ENCODE measurements at places on chromosomes 11 and 22.

GRCh38 chr11:73530109-73530508 is 67.8 kb downstream of the FAM168A start:
- DNase-seq: no peak

- no peak for DNase-seq
Measured at GRCh38 chr11:27394781-27395228, 31.8 kb upstream of the CCDC34 start.

- no peak for DNase-seq
Measured at GRCh38 chr11:64924910-64925284, 408 bp downstream of the PPP2R5B start.

GRCh38 chr11:46681814-46682213 is 18.6 kb downstream of the ARHGAP1 start:
- no peak for DNase-seq

- DNase-seq: no peak
Measured at GRCh38 chr11:108368134-108368533, 99.2 kb downstream of the C11orf65 start.

DNA sequence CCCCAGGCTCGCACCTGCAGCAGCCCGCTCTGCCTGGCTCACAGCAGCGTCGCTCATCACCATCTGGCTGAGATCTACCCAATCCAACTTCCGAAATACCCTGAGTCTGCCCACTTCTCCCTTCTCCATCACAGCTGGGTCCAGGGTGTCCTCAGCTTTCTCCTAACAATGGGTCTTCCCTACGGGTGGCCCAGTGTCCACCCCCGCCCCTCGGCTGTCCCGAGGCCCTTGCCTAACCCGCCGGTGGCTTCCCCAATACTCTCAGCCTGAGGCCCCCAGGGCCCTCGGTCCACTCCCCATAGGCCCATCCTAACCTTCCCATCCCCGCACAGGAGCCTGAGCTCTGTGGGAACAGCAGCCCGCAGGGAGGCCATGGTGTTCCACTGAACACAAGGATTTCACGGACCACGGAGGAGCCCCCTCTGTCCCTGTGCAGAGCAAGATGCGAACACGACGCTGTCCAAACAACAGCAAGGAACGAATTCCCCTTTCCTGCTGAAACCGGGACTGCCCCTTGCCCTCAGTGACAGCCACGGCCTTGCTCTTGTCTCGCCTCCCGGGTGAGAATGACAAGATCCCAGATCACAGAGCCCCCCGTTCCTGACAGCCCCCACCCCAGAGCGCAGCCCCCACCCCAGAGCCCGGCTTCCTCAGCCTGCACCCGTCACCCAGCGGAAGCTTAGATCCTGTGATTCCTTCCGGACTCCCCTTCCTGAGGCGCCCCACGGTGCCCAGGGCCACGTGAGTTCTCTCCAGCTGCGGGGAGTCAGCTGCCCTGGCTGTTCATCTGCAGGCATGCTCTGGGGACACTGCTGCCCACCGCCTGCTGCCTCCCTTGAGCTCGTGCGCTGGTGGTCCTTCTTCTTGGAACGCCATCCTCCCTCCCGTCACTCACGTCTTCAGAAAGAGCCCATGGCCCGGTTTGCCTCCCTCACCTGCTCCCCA is 48.8 kb upstream of the CARS1 start:
- no peak for DNase-seq

- DNase-seq: no peak
Measured at GRCh38 chr11:67158221-67158620, 39.2 kb downstream of the KDM2A start.

- DNase-seq: no peak
Measured at GRCh38 chr22:18103527-18104269, 6.9 kb upstream of the TUBA8 start.

GRCh38 chr11:75260396-75261170 is 20.0 kb downstream of the TPBGL start:
- no peak for DNase-seq

- no peak for DNase-seq
Measured at GRCh38 chr11:72522186-72522585, 87.9 kb upstream of the CLPB start.

- peak; percentile 15 for DNase-seq
Measured at GRCh38 chr22:42397332-42398249, 34.6 kb downstream of the NFAM1 start.

DNA sequence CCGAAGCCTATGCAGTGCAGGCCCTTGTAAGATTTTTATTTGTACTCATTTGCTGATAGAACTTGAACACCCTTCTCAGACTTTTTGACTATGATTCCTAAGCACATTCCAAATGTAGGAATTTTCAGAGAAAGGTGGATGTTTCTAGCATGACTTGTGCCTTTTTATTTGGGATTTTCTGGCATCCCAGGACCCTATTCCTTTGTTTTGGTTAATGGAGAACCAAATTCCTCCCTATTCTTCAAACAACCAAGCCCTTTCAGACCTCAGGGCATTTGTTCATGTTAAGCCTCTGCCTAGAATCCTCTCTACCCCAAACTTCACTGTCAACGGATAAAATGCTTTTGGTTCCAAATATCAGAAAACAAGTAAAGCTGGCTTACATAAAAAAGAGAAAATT is 371.1 kb downstream of the DDX10 start:
- DNase-seq: no peak

DNA sequence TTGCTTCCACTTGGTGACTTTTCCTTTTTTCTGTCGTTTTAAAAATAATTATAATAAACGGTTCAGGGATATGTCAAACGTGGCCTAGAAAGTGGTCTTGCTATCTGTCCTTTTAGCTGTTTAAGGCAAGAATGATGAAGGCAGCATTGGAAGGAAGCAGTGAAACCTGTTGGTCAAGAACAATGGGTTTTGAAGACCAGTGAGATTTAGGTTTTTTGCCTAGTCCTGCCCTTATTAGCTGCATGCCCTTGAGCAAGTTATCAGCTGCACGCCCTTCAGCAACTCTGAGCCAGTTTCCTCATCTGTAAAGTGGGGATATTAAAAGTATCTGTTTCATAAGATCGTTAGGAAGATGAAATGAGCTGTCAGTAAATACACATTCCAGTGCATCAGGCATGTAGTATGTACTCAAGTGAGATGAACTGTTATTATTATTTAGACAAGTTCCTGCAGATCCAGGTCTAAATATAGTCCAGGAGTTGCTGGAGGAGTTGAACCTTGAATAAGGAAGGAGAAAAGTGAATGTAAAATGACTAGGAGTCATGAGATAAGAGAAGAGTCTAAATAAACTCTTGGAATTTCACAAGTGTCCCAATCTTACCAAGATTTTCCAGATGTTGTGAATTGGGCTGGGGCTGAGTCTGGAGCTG is 90.8 kb upstream of the HSD17B12 start:
- no peak for DNase-seq

DNA sequence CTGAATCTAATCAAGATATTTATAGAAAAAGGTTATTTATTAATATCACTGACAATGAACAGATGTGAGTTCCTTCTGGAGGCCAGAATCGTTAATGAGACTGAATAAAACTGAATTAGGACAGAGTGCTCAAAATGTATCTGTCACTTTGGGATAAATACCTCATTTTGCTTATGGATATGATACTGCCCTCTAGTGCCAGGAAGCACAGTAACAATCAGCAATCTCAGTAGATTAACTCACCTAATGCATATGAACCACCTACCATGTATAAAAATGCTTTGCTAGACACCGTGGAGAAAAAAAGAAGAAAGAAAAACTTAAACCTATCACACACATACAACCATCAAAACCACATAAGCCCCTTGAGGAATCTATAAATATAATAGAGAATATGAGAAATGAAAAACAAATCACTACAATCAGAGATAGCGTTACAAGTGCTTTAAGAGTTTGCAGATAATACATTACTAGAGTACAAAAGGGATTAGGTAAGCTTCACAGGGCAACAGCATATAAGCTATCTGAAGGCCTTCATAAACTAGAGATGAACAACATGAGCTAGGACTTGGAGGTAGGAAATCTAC is 117.4 kb downstream of the SGSM3 start:
- peak; percentile 54 for DNase-seq

- DNase-seq: no peak
Measured at GRCh38 chr11:93738647-93739081, 2.6 kb downstream of the TAF1D start.

DNA sequence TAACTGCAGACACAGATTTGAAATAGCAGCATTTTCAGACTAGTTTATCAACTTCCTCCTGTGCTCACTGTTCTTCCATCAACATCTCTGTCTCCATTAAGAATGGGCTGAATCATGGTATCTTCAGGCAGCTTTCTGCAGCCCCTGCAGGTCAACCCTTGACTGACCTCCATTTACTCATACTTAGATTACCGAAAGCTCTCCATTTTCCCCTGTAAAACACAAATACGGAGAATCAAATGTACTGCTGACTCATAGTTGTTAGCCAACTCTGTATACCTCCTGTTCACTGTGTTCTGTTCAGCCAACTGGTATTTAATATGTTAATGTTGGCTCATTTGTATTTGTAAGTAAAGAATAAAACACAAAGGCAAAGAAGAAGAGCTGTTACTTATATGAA is 364.0 kb downstream of the CASP12 start:
- DNase-seq: no peak

DNA sequence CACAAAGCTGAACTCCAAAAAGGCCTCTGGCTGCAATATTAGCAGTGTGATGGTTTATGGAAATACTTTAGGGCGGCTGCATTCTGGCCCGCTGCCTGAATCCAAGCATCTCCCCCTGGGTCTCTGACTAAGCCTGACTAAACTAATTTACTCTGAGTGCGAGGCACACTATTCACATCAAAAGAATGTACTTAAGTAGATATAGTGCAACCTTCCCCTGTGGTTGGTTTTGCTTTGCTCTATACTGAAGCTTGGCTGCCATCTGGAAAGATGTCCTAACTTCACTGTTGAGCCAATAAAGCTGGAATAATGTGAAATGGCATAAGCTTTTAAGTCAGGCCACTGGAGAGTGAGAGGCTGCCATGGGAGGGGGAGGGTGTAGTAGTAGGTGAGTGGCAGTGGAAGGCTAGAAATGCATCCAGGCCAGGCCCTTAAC is 321.6 kb downstream of the AASDHPPT start:
- no peak for DNase-seq

- peak; percentile 19 for DNase-seq
Measured at GRCh38 chr11:60130496-60130895, 42.0 kb downstream of the MS4A2 start.

DNA sequence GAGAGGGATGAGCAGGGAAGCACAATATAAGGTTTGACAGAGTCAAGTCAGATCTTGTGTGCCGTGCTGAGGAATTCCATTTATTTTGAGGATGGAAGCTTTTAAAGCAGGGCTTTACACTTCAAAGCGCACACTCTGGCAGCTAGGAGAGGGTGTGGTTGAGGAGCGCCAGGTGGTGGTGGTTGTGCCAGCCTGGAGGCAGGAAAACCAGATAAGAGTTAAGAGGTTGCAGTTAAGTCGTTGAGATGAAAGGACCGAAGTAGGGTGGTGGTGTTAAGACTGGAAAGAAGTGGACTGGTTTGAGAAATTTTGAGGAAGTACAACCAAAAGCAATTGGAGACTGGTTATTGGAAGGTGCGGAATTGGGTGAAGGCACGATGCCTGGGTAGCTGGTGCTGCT is 231.6 kb upstream of the TBCEL start:
- DNase-seq: no peak

- DNase-seq: no peak
Measured at GRCh38 chr22:48897645-48898370, 929.9 kb downstream of the BRD1 start.

DNA sequence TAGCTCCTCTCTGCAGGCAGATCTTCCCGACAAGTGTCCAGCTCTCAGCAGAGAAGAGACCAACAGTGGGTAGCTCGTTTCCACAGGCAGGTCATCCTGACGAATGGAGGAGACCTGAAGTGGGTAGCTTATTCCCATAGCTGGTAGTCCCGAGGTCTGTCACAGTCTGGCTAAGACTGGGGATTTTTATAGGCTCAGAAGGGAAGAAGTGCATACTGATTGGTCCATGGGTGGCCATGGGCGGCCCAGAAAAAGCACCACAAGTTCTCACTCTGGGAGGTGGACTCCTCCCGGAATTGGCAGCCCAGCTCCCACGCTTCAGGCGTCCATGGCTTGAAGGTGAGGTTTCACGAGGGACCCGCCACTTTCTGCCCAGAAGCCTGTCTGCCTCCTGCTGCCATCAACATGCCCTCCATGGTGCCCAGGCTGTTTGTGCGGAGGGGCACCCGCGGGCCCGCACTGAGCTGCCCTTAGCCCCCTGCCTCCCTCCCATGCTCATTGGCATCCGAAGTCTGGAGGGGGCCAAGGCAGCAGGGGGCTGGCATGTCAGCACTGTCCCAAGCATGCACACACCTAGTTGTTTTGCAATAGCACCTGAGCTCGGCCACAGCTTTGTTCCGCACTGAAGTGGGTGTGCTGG is 9.9 kb upstream of the MAP6 start:
- no peak for DNase-seq

DNA sequence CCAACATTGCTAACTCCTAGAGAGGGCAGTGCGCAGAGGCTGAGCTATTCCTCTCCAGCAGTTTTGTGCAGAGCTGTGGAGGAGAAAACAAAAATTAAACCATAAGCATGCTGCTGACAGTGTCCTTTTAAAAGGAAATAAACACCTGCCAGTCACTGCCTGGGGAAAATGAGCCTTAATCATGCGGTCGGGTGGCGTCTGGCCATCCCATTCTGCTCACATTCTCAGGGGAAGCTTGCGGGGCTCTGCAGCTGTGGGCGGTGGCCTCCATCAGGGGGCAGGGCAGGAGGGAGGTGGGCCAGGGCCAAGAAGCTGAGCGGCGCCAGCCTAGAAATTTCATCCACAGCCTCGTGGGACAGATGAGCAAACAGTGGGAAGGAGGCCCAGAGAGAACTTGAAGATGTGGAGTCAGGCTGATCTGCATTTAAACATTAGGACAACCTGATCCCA is 71.0 kb upstream of the TP53I11 start:
- no peak for DNase-seq

GRCh38 chr11:30983143-30983542 is 386.4 kb downstream of the DCDC1 start:
- no peak for DNase-seq

DNA sequence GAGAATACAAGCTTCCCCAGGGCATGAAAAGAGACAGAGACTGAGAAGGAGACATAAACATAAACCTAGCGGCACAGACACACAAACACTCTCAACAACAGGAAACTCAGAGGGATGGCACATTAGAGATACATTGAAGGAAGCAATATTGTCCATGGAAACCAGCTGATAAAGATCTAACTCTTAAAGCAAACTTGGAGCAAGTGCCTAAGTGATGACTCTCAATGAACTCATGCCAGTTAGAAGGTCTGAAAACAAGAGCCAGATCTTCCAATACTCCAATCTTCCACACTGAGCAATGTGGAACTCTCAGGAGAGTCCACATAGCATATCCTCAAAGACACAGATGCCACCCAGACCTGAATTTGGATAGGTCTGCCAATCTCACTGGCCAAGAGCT is 168.8 kb upstream of the ISX start:
- no peak for DNase-seq

DNA sequence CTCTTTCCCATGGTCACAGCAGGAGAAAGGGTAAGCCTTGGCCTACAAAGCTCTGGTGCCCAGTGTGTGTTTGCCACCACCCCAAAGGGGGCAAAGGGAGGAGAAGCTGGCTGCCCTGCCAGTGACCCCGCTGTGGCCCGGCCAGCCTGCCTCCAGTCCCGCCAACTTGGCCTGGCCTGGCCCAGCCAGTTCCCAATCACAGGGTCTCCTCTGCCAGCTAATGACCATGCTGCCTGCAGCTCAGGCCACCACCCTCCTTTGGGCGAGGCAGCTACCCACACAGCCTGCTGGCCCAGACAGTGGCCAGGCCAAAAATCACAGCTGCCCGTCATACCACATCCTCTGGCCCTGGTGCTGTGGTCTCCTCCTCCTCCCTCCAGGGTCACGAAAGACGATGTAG is 5.1 kb downstream of the GDPD5 start:
- no peak for DNase-seq

GRCh38 chr11:73889019-73889418 is 12.2 kb downstream of the PAAF1 start:
- no peak for DNase-seq

All from CD4-positive, alpha-beta T cell treated with Interleukin-1 beta for 1 hour (primary cell).